Uterus (tissue), 4 donors: ENCODE measurements at places on chromosomes 12 and 14.

DNA sequence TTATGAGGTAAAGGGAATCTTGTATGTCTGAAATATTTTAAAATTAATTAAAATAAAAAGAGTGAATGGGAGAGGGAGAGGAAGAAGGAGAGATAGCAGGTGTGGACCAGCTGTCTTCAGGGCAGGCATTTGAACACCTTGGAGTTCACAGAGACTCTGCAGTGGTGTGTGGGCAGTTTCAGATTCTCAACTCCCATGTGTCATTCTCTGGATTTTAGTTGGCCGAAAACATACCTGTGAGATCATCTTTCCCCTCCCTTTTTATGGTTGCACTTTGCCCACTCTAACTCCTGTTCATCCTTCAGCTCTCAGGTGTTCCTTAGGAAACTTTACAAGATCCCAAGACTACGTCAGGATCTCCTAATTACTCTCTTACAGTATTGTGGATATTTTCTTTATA, 108.1 kb downstream of the ERC1 start:
- DNase-seq, result no peak

GRCh38 chr14:32470161-32470715, 141.1 kb downstream of the AKAP6 start:
- DNase-seq, result no peak

GRCh38 chr14:101873076-101873825, 91.1 kb upstream of the DYNC1H1 start:
- no peak for DNase-seq

- DNase-seq, result no peak
Observed at GRCh38 chr12:105522166-105522825, 191.8 kb downstream of the C12orf75 start.

DNA sequence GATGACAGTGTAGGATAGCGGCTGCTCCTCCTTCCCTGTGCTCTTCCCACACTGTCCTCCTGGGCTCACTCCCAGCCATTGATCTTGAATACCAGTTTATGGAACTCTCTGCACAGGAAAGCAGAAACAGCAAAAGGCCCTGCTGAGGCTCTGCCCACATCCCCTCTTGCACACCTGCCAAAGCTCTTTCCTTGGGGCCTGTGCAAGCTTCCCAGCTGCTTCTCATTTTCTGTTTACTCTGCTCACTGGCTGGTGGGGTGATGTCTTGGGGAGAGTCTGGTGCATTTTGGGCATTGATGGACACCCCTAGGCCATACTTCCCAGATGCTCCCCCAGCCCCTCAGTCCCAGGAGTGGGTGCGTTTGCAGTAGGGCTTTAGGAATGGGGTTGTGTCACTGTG, 361.8 kb downstream of the TMEM121 start:
- no peak for DNase-seq

DNA sequence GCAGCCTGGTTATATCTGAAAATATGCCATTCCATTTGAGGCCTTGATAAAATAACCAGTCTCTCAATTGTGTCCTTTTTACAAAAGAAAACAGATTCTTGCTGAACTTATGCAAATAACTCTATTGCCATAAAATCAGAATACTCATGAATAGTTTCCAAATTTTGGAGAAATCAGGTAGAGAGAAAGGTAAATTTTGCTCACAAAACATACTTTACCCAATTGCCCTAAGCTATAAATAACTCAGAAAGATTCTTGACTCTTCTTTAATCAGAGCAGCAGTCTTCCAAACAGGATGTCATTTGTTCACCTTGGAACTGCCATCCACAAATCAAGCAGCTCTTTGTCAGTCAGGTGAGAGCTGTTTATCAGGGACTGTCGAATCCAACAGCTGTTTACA, 12.6 kb downstream of the ZNF26 start:
- DNase-seq, result no peak

DNA sequence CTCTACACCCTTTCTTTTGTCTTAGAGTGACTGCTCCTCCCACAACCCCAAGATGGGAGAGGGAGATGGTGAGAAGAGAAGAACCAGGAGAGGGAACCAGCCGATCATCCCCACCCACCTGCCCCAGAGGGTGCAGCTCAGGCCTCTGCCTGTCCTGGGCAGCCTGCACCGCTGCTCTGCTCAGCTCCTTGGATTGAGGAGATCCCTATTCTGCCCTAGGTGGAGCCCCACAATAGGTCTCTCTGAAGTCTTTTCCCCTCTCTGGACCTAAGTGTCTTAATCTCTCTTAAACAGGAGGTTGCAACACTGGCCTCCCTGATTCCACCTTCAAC, 2.2 kb downstream of the ANKRD33 start:
- DNase-seq, result no peak

DNA sequence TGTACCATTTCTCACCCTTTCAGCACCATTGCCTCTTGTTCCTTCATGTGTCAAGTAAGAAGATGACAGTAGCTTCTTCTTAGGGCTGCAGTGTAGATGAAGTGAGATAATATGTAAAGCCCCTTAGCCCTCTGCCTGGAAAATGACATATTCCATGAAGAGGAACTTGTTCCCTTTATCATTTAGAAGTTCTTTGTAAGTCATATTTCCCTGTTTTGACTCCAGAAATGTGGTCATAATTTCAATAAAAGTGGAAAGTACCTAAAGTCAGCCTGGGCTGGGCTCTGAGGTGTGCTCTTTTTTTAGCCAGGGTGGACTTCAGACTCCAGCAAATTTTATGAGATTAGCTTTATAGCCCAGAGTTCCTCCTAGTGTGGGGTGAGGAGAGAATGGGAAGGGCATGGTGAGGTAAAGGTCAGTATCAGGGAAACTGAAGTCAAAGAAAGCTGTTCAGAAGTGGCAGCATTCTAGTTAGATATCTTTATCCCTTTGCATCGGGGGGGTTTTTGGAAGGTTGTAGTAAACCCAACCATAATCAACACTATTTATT, 92.5 kb downstream of the TMCC3 start:
- DNase-seq, result no peak

GRCh38 chr12:46548605-46549071, 176.1 kb upstream of the SLC38A2 start:
- DNase-seq, result no peak

DNA sequence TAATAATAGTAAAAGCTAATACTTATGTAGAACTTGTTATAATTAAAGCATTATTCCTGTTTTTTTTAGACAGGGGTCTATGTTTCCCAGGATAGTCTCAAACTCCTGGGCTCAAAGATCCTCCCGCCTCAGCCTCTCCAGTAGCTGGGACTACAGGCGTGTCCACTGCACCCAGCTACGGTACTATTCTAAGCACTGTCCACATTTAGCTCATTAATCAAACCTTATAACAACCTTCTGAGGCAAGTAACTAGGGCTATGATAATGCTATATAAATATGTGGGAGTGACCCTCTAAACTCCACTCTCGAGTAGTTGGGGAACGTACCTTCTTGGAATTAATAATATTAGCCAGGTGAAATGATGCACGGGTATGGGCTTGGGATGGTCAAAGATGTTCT, 60.7 kb upstream of the NR2C1 start:
- DNase-seq, result no peak

- DNase-seq, result no peak
Observed at GRCh38 chr12:56151672-56152131, 685 bp upstream of the MYL6B start.

GRCh38 chr14:76710056-76711010, 50.9 kb upstream of the VASH1 start:
- no peak for DNase-seq

GRCh38 chr14:77187649-77188012, 6.0 kb downstream of the TMEM63C start:
- DNase-seq, result no peak

DNA sequence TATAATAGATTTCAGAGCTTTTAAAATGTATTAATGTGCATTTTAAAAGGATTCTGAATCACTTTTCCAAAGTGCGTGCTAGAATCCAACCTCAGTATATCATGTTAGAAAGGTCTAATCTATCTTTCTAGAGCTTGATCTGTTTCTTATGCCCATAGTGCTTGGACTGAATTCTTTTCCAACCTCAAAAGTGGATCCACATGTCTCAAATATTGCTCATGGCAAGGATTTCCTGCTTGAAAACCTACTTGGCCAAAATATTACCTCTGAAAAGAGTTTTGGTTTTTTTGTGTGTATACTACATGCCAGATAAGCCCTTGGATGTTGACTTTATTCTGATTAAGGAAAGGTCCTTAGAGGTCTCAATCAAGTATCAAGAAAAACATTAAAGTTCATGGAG, 16.9 kb upstream of the SLC6A15 start:
- DNase-seq, result no peak

- no peak for DNase-seq
Observed at GRCh38 chr12:25949343-25949742, 9.1 kb upstream of the RASSF8 start.

DNA sequence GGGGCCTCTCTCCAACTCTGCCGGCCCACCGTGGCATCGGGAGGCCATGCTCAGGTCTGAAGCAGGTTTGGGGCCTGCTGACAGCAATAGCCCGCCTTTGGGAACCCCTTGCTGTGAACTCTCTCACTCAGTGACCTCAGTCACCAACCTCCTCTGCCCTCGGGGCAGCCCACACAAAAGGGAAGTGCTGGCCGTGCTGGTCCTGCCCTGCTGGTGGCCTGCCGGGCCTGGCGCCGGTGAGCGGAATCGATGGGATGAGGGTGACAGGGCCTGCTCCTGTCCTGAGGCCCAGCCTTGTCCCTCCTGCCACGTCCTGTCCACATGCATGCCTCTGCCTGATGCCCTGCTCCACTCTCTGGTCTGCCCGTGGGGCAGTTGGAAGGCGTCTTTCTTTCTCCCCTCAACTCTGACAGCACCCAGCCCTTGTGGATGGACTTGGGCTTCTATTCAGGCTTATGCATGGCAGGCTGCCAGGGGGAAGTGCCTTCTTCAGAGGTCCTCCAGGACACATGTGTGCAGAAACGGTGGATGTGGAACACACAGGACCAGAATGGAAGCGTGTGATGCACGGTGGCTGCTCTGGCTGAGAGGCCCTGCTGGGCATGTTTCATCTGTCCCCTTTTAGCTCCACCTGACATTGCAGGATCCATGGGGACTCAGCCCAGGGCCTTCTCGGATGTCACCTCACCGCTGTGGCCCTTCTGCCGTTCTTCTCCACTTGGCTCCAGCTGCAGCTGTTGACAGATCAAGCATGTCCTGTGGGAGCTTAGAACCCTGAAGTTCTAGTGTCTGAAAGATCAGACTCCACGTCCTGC, 31.9 kb downstream of the IL31 start:
- no peak for DNase-seq

DNA sequence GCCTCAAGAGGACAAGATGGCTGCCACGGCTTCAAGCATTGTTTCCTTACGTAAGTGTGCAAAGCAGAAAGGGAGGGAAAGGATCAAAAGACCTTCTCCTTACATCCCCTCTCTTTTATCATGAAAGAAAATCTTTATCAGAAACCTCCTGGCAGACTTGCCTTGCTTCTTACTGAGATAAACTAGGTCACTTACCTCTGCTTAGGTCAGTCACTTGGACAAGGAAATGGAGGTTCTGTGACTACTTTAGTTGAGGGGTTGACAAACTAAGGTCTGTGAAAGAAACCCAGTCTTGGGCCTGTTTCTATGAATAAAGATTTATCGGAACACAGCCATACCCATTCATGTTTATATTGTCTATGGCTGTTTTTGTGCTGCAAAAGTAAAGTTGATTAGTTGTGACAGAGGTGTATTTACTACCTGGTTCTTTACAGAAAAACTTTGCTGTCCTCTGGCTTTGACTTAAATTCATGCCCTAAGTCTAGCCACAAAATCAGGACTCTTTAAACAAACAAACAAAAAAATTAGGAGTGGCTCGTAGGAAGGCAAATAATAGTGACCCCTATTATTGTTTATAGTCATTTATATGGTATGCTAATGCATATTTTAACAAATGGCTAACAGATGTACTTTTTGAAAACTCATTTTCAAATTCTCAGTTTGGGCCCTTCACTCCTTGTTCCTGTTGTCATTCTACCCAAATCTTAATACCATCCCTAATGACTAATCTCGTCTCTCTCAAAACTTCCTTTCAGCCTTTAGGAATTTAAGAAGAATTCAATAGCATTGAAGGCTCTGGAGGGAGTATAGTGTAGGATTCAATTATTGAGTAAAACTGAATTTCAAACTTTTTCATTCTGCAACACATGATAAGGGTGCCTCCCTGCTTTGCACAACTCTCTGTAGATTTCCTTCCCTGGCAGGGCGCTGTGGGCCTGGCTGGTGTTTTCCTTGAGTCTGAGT, 42.0 kb upstream of the ATP2B1 start:
- no peak for DNase-seq

GRCh38 chr12:88399811-88400210, 180.5 kb downstream of the KITLG start:
- DNase-seq, result no peak

DNA sequence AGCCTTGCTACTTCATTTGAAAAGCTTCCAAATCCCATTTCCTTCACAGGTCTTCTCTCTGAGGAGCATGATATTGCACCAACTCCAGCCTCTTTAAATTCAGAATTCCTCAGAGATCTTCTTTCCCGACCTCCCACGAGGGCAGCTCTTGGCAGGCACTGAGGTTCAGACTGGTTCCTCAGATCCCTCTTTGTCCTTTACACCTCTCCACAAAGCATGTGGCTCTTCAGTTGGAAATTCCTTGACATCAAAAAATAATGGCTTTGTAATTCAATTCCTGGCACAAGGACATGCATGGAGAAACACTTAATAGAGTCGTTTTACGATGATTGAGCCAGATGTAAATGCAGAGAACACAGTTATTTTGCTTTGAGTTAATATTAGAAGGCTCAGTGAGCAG, 63.2 kb upstream of the TMX1 start:
- DNase-seq, result no peak

- no peak for DNase-seq
Observed at GRCh38 chr12:9506746-9507145, 101.0 kb downstream of the KLRB1 start.

- no peak for DNase-seq
Observed at GRCh38 chr14:36976571-36977023, 195.8 kb downstream of the SLC25A21 start.

DNA sequence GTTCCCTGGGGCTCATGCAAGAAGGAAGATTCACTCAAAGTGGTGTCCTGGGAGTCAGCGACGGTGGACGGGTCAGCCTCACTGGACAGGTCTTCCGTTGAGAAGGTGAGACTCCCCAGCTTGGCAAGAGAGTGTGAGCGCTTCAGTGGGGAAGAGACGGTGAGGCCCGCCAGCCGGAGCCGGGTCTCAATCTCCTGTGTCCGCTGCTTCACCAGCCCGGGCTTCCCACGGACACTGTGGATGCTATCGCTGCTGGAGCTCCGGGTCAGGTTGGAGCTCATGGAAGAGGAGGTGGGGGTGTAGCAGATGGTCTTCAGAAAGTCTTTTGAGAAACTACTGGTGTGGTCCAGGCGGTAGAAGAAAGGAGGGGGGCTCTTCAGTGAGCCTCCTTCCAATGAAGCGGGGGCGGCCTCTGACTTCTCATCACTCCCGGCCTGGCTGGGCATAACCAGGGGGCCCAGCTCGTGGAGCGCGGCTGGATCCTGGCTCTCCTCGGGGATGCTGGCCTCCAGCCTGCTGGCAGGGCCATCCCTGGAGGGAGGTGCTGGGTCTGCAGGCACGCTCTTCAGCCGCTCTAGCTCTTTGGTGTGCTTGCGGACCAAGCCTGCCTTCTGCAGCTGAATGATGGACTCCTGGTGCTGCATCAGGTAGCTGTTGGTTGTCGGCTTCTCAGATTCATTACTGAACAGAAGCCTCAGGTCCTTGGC, 56.9 kb upstream of the CORO1C start:
- DNase-seq, result peak; percentile 85

GRCh38 chr12:127270193-127270592, 996.8 kb upstream of the TMEM132C start:
- no peak for DNase-seq
